ENCODE measurements at places on chromosomes 4 and X.

GRCh38 chrX:124018023-124018422, 56.5 kb downstream of the STAG2 start:
- DNase-seq = no peak

GRCh38 chr4:38396845-38397547, 267.0 kb upstream of the KLF3 start:
- DNase-seq = no peak

- no peak for DNase-seq
Measured at GRCh38 chrX:48520976-48521352, 644 bp upstream of the EBP start.

DNA sequence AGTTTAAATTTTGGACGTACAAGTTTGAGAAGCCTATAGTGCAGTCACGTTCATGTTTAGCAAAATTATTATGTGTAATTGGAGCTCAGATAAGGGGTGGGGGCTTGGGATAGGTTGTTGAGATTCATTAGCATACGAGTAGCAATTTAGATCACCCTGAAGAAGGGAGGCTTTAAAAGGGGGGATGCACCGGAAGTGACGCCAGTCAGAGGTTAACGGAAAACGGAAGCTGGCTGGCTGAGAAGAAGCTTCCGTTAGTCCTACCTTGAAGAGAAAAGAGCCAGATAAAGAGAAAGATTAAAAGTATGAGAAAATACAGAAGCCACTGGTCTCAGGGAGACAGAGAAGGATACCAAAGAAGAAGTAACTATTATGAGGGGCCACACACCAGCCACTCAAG, 1.1 kb upstream of the NXT2 start:
- DNase-seq = no peak

DNA sequence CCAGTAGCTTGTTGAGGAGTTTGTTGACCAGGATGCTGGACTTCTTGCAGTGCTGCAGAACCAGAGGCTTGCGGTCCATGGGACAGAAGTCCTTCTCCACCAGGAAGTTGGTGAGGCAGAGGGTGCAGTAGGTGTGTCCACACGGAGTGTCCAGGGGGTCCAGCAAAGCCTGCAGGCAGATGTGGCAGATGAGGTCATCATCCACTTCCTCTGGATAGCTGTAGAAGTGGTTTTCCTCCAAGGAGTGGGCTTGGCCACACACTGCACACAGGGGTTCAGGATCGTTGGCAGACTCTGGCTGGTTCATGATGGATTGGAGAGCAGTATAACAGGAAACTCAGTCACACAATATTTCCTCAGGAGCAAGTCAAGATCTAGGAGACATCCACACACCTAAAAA, 17.6 kb downstream of the LNX1 start:
- no peak for DNase-seq

DNA sequence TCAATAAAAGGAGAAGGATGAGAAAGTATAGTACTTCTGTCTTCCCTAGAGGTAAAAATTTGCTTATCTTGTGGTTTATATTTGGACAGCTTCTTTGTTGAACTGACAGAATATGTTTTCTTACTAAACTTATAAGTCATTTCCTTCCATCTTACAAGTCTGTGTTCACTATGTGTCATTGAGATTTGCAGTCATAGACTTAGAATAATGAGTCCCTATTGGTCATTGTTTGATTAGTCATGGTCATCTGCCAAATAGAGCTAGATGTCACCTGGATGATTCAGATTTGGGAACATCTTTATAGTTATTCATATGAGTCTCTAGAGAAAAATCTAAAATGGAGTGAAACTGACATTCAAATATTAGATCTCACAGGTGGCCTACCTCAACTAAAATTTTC, 51.5 kb downstream of the SPATA18 start:
- no peak for DNase-seq

- no peak for DNase-seq
Measured at GRCh38 chrX:115419069-115419468, 129.6 kb downstream of the LUZP4 start.

GRCh38 chr4:81690871-81691270, 219.2 kb upstream of the RASGEF1B start:
- DNase-seq = no peak

GRCh38 chr4:23504083-23504482, 385.8 kb downstream of the PPARGC1A start:
- DNase-seq = no peak

GRCh38 chr4:123913598-123913997, 517.0 kb downstream of the SPRY1 start:
- DNase-seq = peak; percentile 6

DNA sequence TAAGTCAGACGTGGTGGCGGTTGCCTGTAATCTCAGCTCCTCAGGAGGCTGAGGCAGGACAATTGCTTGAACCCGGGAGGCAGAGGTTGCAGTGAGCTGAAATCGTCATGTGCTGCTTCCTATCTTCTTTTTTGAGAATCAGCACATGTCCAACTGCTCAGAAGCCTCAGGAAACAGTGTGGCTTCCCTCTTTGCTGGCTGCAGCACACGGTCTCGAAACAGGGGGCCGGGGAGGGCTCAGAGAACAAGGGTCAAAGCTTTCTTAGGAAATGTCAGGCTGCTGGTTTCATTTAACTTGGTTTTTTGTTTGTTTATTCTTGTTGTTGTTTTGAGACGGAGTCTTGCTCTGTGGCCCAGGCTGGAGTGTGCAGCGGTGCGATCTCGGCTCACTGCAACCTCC, 31.3 kb downstream of the CRLF2 start:
- DNase-seq = no peak

DNA sequence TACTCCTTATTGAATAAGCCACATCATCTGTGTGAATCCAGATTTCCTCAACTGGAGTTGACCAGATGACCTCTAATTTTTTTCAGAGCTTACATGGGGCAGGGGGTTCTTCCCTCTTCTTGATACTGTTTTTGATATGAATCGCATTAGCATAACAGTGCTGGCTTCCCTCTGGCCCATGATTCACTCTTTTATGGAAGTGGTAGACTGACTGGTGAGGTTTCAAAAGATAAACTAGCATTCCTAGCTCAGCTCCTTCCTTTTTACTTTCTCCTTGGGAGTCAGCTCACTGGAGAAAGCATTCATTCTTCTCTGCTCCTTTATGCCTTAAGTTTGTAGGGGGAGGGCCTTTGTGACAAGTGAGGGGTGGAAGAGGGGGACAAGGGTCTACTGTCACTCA, 161.0 kb upstream of the FGF13 start:
- DNase-seq = no peak

DNA sequence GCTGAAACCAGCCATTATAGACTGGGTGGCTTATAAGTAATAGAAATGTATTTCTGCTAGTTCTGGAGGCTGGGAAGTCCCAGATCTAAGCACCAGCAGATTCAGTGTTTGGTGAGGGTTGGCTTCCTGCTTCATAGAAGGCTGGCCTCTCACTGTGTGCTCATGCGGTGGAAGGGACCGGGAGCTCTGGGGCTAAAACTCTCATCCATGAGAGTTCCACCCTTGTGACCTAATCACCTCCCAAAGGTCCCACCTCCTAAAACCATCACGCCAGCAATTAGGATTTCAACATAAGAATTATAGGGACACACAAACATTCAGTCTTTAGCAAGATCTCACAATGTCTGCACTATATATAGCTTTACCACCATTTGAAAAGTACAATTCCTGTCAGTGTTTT, 215.2 kb downstream of the CBR4 start:
- no peak for DNase-seq

DNA sequence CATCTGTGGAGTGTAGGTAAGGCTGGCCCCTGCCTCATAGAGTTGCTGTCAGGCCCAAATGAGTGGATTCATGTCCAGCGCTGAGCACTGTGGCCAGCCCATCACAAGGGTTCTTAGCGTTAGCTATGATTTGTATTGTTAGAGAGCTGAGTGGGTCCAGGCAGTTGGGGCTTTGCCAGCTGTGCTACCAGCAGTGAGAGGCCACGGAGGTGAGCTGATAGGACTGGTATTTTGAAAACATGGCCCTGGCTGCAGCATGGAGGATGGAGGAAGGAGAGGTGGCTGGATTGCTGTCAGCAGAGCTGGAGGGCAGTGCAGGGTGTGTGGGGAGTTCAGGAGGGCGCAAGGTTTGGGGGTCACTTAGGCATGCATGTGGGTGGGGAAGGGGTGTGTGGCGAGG, 69.8 kb downstream of the PSAPL1 start:
- DNase-seq = peak; percentile 30

DNA sequence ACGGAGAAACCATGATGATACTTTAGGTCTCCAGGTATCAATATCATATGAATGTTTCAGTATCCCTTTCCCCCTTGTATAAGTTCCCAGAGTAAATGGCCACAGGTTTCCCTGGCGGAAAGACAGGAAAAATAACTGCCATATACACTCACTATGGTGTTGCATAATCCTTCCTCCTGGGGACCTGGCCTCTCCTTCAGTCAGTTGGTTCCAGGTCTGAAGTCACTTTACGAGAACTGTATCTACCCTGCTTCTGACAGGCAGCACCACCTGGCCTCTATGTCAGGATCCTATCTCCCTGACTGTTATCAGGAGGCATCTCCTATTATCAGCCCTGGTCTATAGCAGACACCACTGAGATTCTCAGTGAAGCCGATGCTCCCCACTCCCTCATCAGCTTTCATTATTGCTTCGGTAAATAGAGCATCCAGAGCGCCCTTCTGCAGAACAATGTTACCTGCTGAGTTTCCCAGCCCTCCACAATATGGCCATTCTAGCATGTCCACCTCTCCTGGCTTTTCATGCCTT, 22.6 kb downstream of the HAUS3 start:
- DNase-seq = no peak

DNA sequence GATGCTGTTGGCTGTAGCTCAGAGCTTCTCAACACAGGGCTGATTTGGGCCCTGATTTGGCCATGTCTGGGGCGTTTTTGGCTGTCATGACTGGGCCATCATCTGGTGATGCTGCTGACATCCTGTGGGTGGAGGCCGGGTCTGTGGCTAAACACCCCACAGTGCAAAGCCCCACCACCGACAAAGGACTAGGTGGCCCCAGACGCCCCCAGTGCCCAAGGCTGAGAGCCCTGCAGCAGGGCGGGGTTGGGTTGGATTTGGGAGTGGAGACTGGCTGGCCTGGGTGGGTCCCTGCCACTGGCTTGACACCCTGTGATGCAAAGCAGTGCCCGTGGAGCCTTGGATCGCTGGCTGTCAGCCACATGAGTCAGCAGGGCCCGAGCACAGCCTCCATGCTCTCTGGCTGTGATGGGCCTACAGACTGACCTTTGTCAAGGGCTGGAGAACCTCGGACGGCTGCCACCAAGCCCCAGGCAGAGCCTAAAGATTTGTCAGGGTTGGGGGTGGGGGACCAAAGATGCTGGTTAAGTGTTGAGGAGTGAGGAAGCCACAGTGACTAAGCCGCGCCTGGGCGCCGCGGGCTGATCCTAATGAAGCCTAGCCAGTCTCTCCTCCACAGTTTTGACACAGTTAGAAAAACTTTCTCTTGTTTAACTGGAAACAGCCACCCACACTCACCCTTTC, 28.3 kb downstream of the CYTL1 start:
- no peak for DNase-seq

- no peak for DNase-seq
Measured at GRCh38 chrX:35841872-35842271, 43.7 kb downstream of the MAGEB16 start.

- peak; percentile 7 for DNase-seq
Measured at GRCh38 chrX:150690126-150690525, 3.1 kb upstream of the MTMR1 start.

GRCh38 chrX:65607070-65607742, 60.2 kb upstream of the MSN start:
- no peak for DNase-seq

DNA sequence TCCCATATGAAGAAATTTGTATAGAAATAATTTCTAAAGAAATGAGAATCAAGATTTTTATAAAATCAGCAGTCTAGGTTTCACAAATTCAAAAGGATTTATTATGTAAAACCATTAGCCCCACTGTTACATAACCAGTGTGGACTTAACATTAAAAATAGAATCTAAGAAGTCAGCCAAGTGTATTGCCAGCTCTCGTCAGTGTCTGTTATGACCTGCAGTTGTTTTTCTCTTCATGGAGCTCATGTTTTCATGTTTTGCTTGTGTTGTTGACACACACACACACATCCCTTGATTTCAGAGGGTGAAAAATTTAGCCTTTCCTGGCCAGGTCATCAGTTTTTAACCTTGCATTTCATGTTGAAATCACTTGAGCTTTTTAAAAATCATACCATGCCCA, 39.5 kb downstream of the USP38 start:
- no peak for DNase-seq

GRCh38 chr4:137531986-137532868, at the start of gene PCDH18:
PCDH18 (minus strand) TSS chr4:137532494; CDS start chr4:137532088, 406 bp downstream.
- DNase-seq = peak; percentile 58

DNA sequence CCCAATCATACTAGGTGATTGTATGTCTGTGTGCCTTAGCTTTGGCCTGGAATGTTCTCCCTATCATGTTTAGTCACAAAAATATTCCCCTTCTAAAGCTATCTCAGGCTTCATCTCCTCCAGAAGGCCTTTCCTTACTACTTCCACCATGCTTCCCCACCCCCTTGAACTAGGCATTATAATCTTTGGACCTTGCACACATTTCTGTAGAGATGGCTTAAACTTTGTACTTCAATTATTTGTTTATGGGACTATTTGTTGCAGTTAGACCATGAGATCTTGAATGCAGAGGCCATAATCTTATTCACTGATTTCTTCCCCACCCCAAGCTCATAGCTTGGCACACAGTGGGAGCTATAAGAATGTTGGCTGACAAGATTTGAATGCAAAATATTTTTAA, 262.0 kb upstream of the EDA2R start:
- no peak for DNase-seq
